ENCODE measurements at places on chromosomes 5 and 9. TPM values are rescaled to one million over a fixed set of nuclear protein-coding genes. Genes with fewer than 3 reads are reported as not detected.

DNA sequence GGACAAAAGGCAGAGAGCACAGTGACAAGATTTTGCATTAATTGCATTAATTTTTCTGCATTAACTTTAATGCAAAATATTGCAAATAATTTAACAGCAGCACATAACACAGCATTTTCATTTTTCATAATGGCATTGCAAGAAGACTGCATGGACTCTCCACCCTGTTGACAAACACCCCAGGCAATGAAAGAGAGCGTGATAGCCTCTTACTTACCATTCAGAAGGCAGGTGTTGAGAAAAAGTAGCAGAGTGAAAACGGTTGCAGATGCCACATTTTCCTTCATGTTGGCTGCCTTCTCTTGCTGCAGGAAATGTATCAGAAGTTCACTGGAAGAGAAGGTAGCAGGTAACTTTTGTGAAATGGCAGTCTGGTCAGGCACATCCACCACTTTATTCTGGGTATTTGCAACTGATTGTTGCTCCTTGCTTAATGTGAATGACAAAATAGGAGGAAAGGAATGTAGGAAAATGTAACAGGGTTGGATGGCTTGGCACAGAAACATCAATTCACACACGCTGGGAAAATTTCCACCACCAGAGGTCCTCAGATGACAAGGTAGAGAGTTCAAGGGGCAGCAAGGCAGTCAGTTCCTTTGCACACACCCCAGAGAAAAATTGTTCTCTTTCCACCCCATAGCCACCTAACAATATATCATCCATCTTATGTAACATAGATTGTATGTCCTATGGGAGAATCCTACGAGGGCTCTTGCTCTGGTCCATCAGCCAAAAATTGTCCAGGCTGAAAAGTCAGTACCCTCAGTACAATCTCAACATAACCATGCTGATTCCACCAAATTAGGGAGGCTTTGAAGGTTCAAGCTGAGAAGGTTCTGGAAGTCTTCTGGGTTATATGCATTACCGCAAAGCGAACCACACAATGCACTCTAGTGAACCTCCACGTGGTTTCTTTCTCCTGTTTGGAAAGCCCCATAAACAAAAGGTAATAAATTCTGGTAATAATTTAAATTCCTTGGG lies 41.9 kb upstream of the AGXT2 start:
- DNase-seq: no peak

GRCh38 chr5:160620401-160620800 lies 198.7 kb downstream of the PTTG1 start:
- DNase-seq: no peak

DNA sequence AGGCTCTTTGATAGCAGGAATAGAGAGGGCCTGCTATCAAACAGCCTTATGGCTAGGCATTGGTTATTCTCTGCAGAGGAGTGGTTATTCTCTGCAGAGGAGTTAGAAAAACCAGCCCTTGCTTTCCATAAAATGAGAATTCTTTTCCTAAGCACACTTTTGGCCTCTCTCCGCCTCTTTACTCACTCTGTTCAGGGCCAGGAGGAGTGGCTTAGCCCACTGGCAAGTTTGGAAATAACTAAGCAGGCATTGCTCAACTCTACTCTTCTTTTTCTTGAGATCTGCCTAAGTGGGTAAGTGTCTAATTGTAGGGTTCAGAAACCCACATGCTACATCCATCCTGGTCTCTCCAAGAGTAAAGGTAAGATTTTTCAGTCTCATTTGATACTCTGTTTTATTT lies 341.7 kb downstream of the KIAA0825 start:
- DNase-seq: no peak

- no peak for DNase-seq
These were observed 33.0 kb downstream of the IRF1 start for GRCh38 chr5:132457371-132458225.

GRCh38 chr9:107548298-107549142 lies 59.0 kb upstream of the KLF4 start:
- DNase-seq: no peak

- no peak for DNase-seq
These were observed 54.4 kb downstream of the CCDC192 start for GRCh38 chr5:127757576-127757975.

CDKN2B gene
- polyA plus RNA-seq: 0.21 TPM

ZNF354C gene
- 16.1 TPM for polyA plus RNA-seq

CDKN2B-AS1 gene
- 0.16 TPM for polyA plus RNA-seq
